ENCODE measurements at places on chromosomes 13 and 19. TPM values are rescaled to one million over a fixed set of nuclear protein-coding genes. Genes with fewer than 3 reads are reported as not detected.

DNA sequence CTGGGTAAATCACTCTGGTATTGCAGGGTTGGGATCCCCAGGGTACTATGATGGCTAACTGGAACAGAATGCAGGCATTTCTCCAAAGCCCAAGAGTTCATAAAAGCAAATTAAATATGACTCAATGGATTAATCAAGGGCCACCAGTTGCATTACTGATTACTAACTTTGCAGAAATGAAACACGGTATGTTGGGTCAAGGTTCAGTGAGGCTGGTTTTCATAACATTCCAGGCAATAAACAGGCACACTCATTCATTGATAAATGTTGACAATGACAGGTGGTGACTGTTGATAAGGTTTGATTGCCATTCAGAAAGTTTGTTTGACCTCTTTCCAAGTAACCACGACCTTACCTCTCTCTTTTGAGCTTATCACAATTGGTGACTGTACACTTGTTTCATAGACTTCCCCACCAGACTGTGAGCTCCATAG is 506 bp upstream of the AP1M1 start:
- no peak for DNase-seq
- peaks cover 19% of the 10 kb centered on the region for H3K36me3 ChIP-seq
- H3K27ac ChIP-seq, result peak overlapping the region; percentile 88
- H3K4me3 ChIP-seq, result peak overlapping the region; percentile 79

DNA sequence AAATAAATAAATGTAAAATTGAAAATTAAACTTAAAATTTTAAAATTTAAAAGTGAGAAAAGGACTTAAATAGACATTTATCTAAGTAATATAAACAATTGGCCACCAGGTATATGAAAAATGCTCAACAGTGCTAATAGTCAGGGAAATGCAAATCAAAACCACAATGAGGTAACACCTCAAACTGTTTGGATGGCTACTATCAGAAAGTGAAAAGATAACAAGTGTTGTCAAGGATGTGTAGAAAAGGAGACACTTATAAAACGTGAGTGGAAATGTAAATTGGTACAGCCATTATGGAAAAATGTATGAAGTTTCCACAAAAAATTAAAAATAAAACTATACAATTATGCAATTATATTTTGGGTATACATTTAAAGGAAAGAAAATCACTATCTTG is 752.2 kb downstream of the EFNB2 start:
- no peak overlapping the region for H3K27ac ChIP-seq
- no peak overlapping the region for H3K4me3 ChIP-seq
- no peaks in the 10 kb centered on the region for H3K27me3 ChIP-seq
- H3K36me3 ChIP-seq, result no peaks in the 10 kb centered on the region

Gene ZNF506
- 27.4 TPM for total RNA-seq

Gene ZNF560
- not detected for total RNA-seq

Gene HIPK4
- total RNA-seq, result not detected

DNA sequence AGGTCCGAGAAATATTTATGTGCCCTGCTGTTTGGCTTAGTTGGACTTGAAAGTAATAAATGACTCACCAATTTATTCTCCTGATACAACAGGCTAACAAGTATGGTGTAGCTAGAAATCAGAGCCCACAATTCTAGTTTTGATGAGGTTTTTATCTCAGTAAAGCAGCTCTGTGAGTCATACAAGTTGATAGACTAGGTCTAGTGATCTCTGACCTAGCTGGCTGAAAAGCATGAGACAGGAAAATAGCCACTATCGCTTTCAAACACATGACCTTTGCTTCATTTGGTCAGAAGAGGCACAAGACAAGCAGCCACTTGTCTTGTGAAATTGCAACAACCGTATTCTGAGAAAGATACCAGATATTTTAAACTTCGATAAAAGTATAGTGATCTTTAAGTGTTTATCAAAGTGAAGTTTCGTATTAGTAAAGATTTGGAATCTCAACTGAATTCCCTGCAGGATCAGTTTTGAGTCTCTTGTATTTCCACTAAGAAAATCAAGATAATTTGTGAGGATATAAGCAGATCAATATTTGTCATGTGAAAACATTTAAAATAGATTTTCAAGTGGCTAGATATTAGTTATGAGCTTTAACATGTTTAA is 126.7 kb downstream of the MAB21L1 start:
- H3K4me1 ChIP-seq, result no peaks in the 10 kb centered on the region
- no peak for DNase-seq
- no peaks in the 10 kb centered on the region for H3K36me3 ChIP-seq
- H3K27ac ChIP-seq, result no peak overlapping the region

DNA sequence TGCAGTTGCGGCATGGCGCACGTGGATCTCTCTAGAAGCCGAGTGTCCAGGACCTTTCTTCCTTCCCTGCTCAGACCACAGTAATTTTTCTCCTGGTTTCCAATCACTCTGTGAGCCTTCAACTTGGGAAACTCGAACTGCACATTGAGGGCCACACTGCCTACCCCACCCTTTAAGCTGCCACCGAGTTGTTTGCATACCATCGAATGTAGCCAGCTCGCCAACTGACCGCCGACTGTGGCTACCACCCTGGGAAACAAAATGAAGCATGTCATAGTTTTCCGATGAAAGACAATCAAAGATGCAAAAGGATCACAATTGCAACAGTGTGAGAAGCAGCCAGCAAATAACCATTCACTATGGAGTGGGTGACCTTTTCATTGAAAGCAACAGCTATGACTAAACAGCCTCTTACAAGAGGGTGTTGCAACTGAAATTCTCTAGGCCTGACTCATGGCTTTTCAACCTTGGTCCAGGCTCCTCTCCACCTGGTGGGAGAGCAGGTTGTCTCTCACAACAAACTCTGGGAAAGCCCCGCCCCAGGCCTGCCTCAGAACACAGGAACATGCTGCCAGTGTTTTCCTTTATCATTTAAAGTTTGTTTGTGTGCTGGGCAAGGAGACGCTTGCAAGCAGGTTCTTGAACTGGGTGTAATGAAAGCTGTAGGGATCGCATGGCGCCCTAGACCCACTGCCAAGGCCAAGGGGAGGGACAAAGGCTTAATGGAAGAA is 141.7 kb upstream of the SERP2 start:
- no peaks in the 10 kb centered on the region for H3K36me3 ChIP-seq
- DNase-seq, result no peak
- peaks cover 3% of the 10 kb centered on the region for H3K4me1 ChIP-seq
- no peak overlapping the region for H3K4me3 ChIP-seq

DNA sequence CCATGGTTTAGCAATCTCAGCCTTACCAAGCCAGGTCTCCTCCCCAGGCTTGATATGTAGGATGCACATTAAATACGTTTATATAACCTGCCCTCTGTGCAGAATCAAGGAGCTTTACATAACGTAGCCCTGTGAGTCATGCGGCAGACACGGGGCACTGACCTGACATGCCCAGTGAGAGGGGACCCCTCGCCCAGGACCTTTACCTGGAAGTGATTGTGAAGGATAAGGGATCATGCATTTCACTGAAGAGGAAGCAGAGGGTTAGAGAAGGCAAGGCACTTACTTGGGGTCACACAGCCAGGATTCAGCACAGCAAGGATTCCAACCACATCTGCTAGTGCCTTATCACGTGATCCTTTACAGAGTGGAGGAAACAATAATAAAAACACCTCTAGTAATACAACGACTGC is 18.9 kb upstream of the FOSB start:
- peaks cover 52% of the 10 kb centered on the region for H3K4me1 ChIP-seq
- peaks cover 2% of the 10 kb centered on the region for H3K36me3 ChIP-seq
- no peak for DNase-seq
- peaks cover 2% of the 10 kb centered on the region for H3K27me3 ChIP-seq

Gene CEACAM20
- not detected for total RNA-seq

Gene FAM216B
- total RNA-seq, result not detected

GRCh38 chr13:43364210-43365038 is 341.0 kb downstream of the DNAJC15 start:
- H3K27ac ChIP-seq, result no peak overlapping the region
- H3K4me3 ChIP-seq, result no peak overlapping the region
- H3K36me3 ChIP-seq, result peaks cover 2% of the 10 kb centered on the region
- peaks cover 10% of the 10 kb centered on the region for H3K4me1 ChIP-seq
- H3K27me3 ChIP-seq, result no peaks in the 10 kb centered on the region

DNA sequence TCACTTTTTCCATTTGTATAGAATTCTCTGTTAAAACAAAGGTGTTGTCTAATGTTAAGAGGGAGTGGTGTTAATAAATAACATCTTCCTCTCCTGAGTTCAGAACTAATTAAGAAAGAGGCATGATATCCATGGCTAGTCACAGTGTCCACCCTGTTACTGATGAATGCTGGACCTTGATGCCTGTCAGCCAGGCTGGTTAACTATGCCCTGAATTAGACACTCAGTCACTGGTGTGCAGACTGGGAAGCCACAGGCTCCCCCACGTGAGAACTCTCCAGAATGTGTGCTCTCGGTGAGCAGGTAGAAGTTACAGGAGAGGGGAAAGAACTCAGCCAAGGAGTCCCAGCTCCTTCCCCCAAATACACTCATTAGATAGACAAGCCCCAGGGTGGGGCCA is 56.1 kb upstream of the RNF113B start:
- H3K4me1 ChIP-seq, result no peaks in the 10 kb centered on the region
- no peak overlapping the region for H3K4me3 ChIP-seq
- no peaks in the 10 kb centered on the region for H3K36me3 ChIP-seq
- H3K27ac ChIP-seq, result no peak overlapping the region
- DNase-seq, result no peak
- peaks cover 5% of the 10 kb centered on the region for H3K27me3 ChIP-seq

Gene LYPD3
- 0.33 TPM for total RNA-seq

DNA sequence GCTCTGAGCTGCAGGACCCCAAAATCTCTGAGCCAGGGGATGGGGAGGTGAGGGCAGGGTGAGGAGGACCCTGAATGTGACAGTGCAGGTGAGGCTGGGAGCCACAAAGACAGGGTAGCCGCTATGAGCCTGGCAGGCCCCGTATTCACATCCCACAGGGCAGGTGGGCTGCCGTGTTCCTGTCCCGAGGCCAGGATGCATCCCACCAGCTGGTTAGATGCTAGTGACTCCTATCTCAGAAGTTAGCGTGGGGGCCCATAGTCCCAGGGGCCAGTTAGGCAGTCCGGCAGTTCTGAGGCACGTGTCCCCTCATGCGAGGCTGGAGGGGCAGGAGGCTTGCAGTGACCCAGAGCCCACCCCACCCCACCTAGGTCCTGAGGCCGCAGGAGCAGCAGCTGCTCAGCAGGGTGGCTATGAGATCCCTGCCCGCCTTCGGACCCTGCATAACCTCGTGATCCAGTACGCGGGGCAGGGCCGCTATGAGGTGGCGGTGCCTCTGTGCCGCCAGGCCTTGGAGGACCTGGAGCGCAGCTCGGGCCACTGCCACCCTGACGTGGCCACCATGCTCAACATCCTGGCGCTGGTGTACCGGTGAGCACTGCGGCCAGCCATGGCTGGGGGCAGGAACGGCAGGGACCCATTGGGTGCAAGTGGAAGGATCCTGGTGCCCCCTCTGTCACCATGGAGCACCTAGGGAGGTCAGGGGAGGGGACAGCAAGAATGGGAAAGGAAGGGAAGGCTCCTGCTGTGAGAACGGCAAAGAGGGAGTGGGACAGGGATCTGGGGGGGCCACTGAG is 7.2 kb downstream of the KLC3 start:
- no peak overlapping the region for H3K4me3 ChIP-seq
- no peak for DNase-seq
- H3K36me3 ChIP-seq, result no peaks in the 10 kb centered on the region
- no peak overlapping the region for H3K27ac ChIP-seq
- H3K4me1 ChIP-seq, result no peaks in the 10 kb centered on the region

GRCh38 chr13:30561511-30561910 is 56.2 kb upstream of the USPL1 start:
- no peak overlapping the region for H3K4me3 ChIP-seq
- peaks cover 10% of the 10 kb centered on the region for H3K4me1 ChIP-seq
- H3K36me3 ChIP-seq, result no peaks in the 10 kb centered on the region
- H3K27me3 ChIP-seq, result peaks cover 28% of the 10 kb centered on the region
- DNase-seq, result no peak

- H3K27me3 ChIP-seq, result peaks cover 74% of the 10 kb centered on the region
- peak; percentile 64 for DNase-seq
- peaks cover 25% of the 10 kb centered on the region for H3K4me1 ChIP-seq
- H3K4me3 ChIP-seq, result no peak overlapping the region
- H3K36me3 ChIP-seq, result peaks cover 2% of the 10 kb centered on the region
Measured at GRCh38 chr19:53908106-53908934, 758 bp upstream of the CACNG7 start.

DNA sequence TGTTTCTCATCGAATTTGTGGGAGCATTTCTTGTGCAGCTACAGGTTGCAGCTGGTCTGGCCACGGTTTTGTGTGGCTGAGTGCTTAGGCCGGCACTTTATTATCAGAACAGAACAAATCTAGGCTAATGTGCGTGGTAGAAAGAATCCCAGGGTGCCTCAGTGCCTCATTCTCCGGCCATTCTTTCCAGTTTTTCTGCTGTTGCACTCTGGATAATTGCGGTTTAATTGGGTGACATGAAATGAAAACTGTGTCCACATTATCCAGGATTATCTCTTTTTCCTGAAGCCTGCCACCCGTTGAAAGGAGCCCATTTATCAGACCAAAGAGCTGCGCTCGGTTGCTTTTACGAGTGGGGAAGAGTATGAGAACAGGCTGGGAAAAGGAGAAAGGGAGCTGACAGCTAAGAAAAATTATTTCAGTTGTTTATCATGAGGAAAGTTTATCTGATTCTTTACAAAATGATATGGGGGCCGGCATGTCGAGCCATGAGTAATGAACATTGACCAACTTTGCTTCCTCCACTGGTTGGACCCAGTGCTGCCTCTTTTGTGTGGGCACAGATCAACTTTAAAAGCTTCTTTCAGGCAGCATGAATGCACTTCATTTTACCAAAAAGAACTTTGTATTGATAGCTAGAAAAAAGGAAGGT is 117.0 kb upstream of the SOX21 start:
- no peak overlapping the region for H3K27ac ChIP-seq
- DNase-seq, result no peak
- H3K4me3 ChIP-seq, result no peak overlapping the region

- no peak overlapping the region for H3K27ac ChIP-seq
- no peaks in the 10 kb centered on the region for H3K36me3 ChIP-seq
- no peaks in the 10 kb centered on the region for H3K27me3 ChIP-seq
- no peak for DNase-seq
Measured at GRCh38 chr13:103844471-103844870, 778.3 kb upstream of the SLC10A2 start.

DNA sequence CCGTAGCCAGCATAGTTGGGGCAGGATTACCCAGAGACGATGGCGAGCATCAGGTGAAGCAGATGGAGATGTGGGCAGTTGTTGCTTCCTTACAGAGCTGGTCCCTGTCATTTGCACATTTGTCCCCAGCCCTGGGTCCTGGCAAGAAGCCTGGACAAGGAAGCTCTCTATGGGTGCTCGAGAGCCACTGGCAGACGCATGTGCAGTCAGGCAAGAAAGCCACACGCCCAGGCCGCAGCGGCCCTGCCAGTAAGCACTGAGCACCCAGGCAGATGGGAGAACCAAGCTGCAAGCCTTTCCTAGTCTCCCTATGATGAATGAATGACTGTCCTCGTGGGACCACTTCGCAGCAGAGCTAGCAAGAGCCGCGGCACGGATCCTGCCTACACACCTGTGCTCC is 182.8 kb downstream of the FOXO1 start:
- peaks cover 8% of the 10 kb centered on the region for H3K36me3 ChIP-seq
- H3K27ac ChIP-seq, result peak overlapping the region; percentile 87
- no peak overlapping the region for H3K4me3 ChIP-seq
- DNase-seq, result no peak

Gene DPF1
- total RNA-seq, result 0.47 TPM

Gene SELENOV
- not detected for total RNA-seq
